ENCODE measurements at places on chromosomes 16 and 17.

DNA sequence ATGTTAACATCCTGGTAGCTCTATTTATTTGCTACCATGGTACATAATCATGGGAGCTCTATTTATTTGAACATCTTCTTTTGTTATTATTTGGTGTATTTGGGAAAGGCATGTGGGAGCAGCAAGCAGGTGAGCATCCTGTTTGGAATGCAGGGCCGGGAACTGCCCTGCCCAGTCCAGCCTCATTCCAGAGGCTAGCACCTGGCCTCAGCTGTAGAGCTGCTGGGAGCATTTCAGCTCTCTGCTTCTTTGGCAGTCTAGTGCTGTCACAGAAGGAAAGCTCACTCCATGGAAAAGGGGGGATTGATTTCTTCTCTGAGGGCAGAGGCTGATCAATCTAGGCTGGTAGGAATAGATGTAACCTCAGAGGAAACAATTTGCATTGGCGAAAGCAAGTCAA lies 112.5 kb downstream of the WWOX start:
- no peak for DNase-seq

- DNase-seq = no peak
These were observed 24.4 kb downstream of the LASP1 start for GRCh38 chr17:38894276-38894675.

DNA sequence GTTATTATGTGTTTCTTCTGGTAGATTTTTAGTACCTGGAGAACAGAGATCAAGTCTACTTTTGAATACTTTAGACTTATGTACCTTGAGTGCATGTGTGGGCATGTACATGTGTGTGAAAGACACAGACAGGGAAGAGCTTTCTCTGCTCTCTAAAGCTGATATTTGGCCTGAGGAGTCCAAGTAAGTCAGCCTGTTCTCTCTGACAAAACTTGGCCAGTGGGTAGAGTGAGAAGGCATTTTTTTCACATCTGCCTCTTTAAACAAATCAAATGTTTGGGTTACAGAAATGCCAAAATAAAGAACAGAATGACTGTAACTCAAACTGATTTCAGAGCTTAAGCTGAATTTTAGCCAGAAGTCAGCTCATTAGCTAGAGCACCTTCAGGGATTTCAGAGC lies 309.7 kb upstream of the DYNLRB2 start:
- peak; percentile 15 for DNase-seq

DNA sequence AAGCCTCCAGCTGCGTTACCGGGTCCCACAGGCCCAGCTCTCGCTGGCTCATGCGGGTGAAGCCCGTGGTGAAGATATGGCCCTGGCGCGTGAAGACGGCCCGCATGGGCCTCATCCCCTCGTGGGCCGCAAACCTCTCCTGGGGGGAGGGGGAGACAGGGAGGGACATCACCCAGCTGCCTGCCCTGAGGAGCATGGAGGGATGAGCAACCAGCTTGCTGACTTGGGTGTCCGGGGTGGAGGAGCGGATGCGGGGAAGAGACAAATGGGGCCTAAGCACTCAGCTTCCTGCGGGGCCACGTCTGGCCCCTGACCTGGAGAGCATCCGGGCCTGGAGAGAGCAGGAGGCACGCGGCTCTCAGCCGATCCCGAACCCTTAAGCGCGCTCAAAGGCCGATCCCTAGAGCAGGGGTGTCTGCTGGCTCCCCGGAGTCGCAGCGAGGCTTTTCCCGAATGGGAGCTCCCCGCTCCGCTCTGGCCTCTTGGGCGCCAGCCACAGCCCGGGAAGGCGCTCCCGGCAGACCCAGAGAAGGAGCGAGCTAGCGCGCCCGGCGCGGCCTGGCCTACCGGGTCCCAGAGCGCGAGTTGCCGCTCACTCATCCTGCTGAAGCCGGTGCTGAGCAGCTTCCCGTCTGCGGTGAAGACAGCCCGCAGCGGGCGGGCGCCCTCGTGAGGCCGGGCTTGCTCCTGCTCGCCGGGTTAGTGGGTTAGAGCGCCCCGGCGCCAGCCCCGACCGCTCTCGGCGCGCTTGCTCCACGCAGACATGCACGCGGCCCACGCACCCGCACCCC lies 5.0 kb downstream of the CORO6 start:
- DNase-seq = peak; percentile 77

DNA sequence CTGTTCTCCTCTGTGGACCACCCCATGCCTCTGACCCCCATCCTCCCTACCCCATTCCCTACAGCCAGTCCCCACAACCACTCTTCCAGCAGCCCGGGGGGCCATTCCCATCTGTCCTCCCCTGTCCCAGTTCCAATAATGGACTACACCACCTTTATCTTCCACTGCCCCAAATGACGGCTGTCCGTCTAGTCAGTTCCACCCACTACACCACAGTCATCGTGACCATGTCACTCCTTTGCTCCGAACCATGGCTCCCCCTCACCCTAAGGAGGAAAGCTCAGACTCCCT lies 15.3 kb downstream of the PDP2 start:
- no peak for DNase-seq

DNA sequence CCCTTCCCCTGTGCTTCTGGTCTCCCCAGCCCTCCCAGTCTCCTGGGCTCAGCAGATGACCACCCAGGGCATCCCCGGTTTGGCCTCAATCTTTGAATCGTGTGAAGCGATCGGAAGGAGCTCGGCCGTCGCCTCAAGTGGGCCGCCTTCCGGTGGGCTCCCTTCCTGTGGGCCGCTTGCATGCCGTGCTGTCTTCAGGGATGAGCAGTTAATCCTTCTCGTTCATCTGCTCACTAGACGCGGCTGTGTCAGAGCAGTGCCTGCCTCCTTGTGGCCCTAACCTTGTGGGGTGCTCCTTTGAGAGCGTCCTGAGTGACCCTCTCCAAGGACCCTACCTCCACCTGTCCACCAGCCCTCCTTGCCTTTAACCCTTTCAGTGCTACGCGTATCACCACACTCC lies 40.4 kb downstream of the BAIAP2 start:
- no peak for DNase-seq

DNA sequence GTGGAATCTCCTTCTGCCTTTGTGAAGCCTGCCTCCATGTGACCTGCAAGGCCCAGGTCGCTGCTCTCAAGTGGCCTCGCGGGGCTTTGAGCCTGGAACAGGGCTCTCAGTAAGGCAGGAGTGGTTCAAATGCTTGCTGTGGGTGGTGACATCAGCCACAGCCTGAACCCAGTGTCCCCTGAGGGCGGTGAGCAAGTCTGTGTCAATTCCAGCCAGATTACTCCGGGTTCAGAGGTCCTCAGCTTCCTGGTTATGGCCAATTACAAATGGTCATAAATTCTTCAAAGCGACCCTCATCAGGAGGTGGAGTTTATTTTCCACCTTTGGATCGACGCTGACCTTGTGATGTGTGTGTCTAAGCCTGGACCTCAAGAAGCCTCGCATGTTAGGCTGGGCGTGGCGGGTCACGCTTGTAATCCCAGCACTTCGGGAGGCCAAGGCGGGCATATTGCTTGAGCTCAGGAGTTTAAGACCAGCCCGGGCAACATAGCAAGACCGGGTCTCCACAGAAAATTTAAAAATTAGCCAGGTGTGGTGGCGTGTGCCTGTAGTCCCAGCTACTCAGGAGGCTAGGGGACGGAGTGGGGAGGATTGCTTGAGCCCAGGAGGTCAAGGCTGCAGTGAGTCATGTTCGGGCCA lies 17.3 kb downstream of the LGALS3BP start:
- peak; percentile 58 for DNase-seq

GRCh38 chr17:46732160-46732559 lies 86.3 kb downstream of the WNT3 start:
- DNase-seq = no peak

DNA sequence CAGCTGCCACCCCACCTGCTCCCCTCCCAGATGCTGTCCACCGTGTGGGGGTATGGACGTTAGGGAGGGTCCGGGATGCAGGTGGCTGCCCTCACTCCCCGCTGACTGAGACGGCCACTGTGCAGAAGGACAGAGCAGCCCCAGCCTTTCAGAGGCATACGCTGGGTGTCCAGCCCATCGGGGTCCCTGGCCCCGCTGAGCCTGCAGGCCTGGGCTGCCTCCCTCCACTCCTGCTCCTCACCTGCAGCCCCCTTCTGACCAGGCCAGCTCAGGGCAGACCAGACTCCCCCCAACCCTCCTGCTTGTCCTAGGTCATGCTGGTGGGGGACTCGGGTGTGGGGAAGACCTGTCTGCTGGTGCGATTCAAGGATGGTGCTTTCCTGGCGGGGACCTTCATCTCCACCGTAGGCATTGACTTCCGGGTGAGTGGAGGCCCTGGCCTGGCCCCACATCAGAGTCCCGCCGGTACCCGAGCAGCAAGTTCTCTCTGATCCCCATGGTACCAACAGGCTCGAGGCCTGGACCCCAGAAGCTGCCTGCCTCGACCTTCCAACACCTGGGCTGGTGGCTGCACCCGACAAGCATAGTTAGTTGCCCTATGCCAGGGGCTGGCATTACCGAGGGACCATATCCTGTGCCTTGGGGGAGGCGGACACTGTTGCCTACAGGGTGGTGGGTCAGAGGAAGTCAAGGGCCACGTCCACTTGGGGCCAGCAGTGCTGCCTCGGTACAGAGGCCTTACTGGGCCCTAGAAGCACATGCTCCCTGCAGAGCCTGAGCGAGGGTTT lies 1.4 kb downstream of the RAB26 start:
- DNase-seq = peak; percentile 34

DNA sequence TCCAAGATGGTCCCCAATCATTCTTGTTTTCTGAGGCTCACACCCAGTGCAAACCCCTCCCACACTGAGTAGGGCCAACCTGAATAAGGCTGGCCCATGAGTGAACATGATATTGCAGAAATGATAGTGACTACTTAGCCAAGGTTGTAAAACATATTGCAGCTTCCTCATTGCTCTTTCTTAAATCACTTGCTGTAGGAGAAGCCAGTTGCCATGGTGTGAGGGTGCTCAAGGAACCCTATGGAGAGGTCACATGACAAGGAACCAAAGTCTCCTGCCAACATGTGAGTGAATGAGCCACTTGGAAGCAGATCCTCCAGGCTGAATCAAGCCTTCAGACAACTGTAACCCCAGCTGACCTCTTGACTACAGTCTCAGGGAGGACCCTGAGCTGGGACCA lies 191.4 kb downstream of the RGS9 start:
- no peak for DNase-seq

DNA sequence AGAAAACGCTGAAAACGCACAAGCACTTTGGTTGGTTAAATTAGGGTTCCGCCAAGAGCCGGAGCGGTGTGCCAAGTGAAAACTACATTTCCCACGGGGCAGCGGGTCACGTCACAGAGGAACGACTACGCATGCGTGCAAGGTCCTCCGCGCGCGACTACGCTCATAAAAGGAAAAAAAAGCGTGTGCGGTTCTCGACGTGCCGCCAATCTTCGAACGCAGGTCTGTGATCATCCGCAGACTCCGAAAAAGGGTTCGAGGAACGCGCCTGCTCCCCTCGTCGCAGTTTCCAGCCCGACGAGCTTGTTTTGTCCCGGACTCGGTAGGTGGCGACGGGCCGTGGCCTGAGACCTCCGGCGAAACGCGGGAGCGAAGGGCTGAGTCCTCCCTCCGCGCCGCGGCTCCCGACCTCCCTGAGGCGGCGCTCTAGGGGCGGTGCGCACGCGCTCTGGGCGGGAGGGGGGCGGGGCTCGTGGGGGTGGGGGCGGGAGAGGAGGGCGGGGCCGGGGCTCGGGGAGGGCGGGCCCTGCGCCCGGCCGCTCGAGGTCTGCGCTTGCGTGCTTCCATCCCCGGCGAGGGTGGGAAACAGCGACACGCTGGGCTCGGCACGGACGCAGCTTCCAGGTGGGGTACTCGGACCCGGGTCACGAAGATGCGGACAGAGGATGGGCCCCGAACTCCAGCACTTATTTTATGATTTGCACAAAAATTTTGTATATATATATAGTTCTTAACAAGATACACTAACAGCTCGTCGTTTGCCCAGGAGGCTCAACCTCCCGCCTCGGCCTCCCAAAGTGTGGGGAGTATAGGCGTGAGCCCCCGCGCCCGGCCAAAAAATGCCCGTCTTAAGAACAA lies at the start of gene SGF29:
TSS of gene SGF29 (plus strand) at position 145 of the 858 bp plus-strand sequence. CDS start 27,150 bp downstream, outside the sequence.
- peak; percentile 92 for DNase-seq

DNA sequence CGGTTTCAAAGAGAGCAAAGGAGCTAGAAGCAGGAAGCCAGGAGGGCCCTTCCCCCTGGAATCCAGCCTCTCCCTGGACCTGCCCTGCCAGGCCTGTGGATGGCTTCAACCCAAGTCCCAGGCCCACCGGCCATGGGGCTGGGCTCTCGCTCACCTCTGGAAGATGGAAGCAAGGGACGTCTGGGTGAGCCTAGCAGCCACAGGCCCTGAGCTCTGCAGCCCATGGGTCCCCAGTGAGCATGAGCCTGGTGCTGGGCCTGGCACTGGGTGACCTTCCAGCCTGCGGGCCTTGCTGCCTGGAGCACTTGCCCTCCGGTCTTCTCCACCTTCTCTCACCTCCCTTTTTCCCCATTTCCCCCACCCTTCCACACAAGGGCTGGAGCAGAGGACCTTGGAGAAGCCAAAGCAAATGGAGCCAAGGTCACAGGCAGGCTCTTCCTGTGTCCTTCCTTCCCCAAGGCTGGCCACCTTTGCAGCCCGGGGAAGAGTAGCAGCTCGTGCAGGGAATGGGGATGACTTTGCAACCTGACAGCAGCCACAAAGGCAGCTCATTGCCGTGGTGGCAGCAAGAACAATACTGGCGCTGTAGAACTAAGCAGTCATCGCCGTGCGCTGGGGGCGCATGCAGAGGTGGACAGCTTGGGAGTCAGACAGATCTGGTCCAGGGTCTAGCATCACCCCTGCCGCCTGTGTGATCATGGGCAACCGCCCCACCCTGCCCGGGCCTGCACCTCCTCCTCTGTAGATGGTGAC lies 86.6 kb downstream of the AMFR start:
- DNase-seq = no peak

DNA sequence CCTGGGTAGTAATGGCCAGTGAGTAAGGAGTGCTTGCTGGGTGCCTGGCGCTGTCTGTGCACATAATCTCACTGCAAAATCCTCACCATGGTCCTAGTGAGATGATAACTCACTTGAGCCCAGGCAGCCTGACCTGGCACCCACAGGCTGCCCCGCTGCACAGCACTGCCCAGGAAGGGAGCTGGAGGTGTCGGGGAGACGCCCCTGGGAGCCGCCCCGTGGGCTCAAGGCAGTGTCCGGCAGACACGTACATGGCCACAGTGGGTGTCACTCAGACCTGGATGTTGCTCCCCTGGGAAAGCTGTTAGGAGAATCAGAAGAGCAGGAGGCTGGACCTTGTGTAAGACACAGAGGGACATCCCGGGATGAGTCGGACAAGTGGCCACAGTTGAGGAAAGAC lies 44.2 kb downstream of the BEAN1 start:
- no peak for DNase-seq

GRCh38 chr17:32461853-32462617 lies 17.7 kb downstream of the PSMD11 start:
- DNase-seq = peak; percentile 68

Data from fibroblast of mammary gland (primary cell).